SJSA1 (cell line): ENCODE measurements at places on chromosomes 16 and 17. TPM values are rescaled to one million over a fixed set of nuclear protein-coding genes. Genes with fewer than 3 reads are reported as not detected.

GRCh38 chr17:11701911-11702310 lies 103.6 kb downstream of the DNAH9 start:
- no peaks in the 10 kb centered on the region for H3K27me3 ChIP-seq
- no peak for DNase-seq
- no peaks in the 10 kb centered on the region for H3K4me1 ChIP-seq
- H3K4me3 ChIP-seq = no peak overlapping the region

GRCh38 chr16:89386306-89387185 lies 103.8 kb downstream of the ANKRD11 start:
- DNase-seq = no peak
- 0 out of 2 replicates have a peak, but pooled peaks cover 4% of the 10 kb centered on the region for H3K4me1 ChIP-seq
- no peak overlapping the region for H3K27ac ChIP-seq
- no peaks in the 10 kb centered on the region for H3K27me3 ChIP-seq
- peaks cover 5% of the 10 kb centered on the region; the same call in 1 of the 2 replicates for H3K36me3 ChIP-seq

GRCh38 chr17:40356990-40357881 lies 7.3 kb downstream of the GJD3 start:
- H3K27me3 ChIP-seq = no peaks in the 10 kb centered on the region
- no peak overlapping the region for H3K27ac ChIP-seq
- peaks cover 21% of the 10 kb centered on the region for H3K4me1 ChIP-seq
- no peak for DNase-seq
- H3K4me3 ChIP-seq = no peak overlapping the region
- peaks cover 51% of the 10 kb centered on the region for H3K36me3 ChIP-seq

Gene SLC13A5
- not detected in 2 replicates for total RNA-seq

Gene OR1A1
- not detected in 2 replicates for total RNA-seq

- no peak overlapping the region for H3K4me3 ChIP-seq
- H3K36me3 ChIP-seq = no peaks in the 10 kb centered on the region
- H3K27ac ChIP-seq = no peak overlapping the region
- H3K4me1 ChIP-seq = peaks cover 6% of the 10 kb centered on the region
Observed at GRCh38 chr16:85045641-85046471, 18.3 kb downstream of the KIAA0513 start.

GRCh38 chr16:88872650-88873331 lies 6.3 kb upstream of the PABPN1L start:
- no peak overlapping the region for H3K4me3 ChIP-seq
- DNase-seq = no peak
- H3K27me3 ChIP-seq = peaks cover 90% of the 10 kb centered on the region
- peaks cover 11% of the 10 kb centered on the region for H3K4me1 ChIP-seq
- no peak overlapping the region for H3K27ac ChIP-seq

DNA sequence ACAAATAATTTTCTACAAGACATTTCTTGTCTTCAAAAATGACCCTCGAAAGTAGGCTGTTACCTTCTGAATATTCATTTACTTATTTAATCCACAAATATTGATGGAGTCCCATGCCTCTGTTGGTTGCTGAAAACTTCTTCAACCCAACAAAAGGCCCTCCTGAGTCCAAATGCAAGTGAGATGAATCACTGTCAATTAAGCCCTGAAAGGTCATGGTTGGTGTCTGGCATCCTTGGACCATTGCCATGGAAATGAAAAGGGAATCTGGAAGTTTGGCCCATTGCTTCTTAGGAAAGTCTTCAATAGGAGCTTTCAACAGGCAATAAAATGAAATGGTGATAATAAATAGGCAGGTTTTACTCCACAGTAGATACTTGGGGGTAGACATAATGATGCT lies 364.7 kb upstream of the DYNLRB2 start:
- H3K4me3 ChIP-seq = no peak overlapping the region
- H3K27me3 ChIP-seq = no peaks in the 10 kb centered on the region
- no peaks in the 10 kb centered on the region for H3K36me3 ChIP-seq
- peak overlapping the region; percentile 100 for H3K27ac ChIP-seq
- peaks cover 37% of the 10 kb centered on the region for H3K4me1 ChIP-seq
- peak; percentile 60 for DNase-seq

GRCh38 chr17:18956581-18956980 lies 4.6 kb downstream of the SLC5A10 start:
- H3K27ac ChIP-seq = no peak overlapping the region
- H3K4me3 ChIP-seq = no peak overlapping the region
- DNase-seq = no peak
- H3K27me3 ChIP-seq = no peaks in the 10 kb centered on the region
- H3K4me1 ChIP-seq = peaks cover 18% of the 10 kb centered on the region

Gene C16orf96
- total RNA-seq = not detected in 2 replicates

DNA sequence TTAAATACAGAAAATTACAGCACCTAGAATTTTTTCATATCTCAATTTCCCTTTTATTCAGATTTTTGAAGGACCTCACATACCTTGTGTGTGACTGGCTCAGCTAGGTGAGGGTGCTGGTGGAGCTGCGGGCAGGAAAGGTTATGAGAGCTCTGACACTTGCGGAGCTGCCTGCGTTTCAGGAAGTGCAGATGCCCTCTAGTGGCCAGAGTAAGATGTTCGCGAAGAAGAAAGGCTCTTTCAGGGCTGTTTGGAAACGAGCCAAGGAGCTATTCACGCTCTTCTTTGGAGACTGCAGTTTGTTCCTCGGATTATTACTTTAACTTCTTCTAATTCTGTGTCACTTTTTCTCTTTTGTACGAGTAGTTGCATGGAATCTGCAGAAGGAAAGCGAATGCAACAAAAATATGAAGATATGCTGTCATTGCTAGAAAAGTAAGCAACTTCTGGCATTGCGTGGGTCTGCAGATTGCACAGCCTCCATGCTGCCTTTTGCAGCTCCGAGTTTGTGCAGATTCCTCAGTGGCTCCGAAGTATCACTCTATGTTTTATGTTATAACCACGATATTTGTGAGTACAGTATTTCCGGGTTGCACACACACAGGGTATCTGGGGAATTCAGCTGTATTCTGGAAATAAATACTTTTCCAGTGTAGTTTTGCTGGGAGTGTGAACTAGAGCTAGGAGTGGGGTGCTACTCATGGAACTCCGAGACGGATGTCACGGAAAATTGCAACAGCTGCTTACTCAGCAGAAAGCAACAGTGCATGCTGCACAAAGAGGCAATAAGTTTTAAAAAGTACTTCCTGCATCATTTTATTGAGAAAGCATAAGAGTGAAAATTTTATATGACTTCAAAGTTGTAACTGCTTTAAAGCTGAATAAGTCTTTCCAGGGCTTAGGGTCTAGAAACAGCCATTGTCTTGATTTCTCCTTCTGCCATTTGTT lies 46.3 kb downstream of the DNAH9 start:
- no peaks in the 10 kb centered on the region for H3K27me3 ChIP-seq
- H3K36me3 ChIP-seq = no peaks in the 10 kb centered on the region
- H3K4me3 ChIP-seq = no peak overlapping the region
- no peak overlapping the region for H3K27ac ChIP-seq
- H3K4me1 ChIP-seq = no peaks in the 10 kb centered on the region

- H3K4me3 ChIP-seq = no peak overlapping the region
- H3K36me3 ChIP-seq = no peaks in the 10 kb centered on the region
- H3K27ac ChIP-seq = no peak overlapping the region
- DNase-seq = no peak
Observed at GRCh38 chr16:60170196-60170595, 1436.1 kb upstream of the GOT2 start.

DNA sequence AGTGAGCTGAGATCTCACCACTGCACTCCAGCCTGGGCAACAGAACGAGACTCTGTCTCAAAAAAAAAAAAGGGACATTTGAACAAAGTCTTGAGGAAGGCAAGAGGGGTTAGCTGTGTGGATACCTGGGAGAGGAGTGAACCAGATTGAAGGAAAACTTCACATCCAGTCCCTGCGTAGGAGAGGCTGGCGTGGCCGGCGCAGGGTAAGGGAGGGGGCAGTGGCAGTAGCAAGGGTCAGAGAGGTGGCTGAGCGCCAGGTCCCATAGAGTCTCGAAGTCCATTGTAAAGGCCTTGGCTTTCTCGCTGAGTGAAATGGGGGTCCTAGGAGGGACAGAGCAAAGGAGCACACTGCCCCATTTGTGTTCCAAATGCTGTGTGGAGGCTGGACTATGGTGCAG lies 171.8 kb upstream of the WSCD1 start:
- H3K27ac ChIP-seq = no peak overlapping the region
- no peak overlapping the region for H3K4me3 ChIP-seq

DNA sequence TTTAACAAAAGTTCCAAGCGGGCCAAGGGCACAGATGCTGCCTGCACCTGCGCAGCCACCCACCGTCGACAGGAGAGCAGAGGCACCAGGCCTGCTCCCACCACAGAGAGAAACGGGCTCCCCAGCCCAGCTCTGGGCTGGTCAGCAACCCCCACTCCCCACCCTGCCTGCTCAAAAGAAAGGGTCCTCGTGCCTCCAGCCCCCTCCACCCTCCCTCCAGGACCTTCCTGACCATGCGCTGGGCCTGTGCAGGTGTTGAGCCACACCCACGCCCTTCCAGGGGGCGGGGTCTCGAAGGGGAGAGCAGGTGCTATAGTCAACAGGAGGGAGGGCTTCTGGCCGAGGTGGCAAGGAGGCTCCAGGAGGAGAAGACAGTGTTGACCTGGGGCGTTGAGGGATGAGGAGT lies 25.3 kb downstream of the ZNF778 start:
- H3K27ac ChIP-seq = no peak overlapping the region
- peaks cover 14% of the 10 kb centered on the region for H3K27me3 ChIP-seq
- DNase-seq = no peak
- peaks cover 3% of the 10 kb centered on the region; the same call in 1 of the 2 replicates for H3K36me3 ChIP-seq

DNA sequence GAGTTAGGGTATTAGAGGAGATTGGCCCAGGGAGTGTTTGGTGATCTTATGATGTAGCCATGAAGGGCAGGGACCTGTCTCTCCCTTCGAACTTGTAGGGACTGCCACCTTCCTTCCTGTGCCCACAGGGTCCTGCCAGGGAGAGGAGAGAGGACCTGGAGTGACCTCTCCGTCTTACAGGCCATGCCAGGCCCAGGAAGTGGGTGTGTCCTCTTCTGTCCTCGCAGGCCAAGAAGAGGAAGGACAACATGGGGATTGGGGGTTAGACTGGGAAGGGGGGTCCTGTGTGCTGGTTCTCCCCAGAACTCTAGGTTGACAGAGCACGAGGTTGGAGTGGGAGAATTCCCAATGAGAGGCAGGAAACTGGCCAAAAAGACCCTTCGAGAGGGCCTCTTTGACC lies 43.4 kb upstream of the TAC4 start:
- H3K27me3 ChIP-seq = peaks cover 70% of the 10 kb centered on the region
- H3K36me3 ChIP-seq = no peaks in the 10 kb centered on the region
- no peak overlapping the region for H3K27ac ChIP-seq
- DNase-seq = no peak
- H3K4me1 ChIP-seq = no peaks in the 10 kb centered on the region
- H3K4me3 ChIP-seq = no peak overlapping the region

GRCh38 chr16:25224731-25225319 lies 8.1 kb downstream of the AQP8 start:
- H3K27me3 ChIP-seq = no peaks in the 10 kb centered on the region
- no peaks in the 10 kb centered on the region for H3K36me3 ChIP-seq
- no peak overlapping the region for H3K4me3 ChIP-seq
- DNase-seq = no peak
- no peak overlapping the region for H3K27ac ChIP-seq
- no peaks in the 10 kb centered on the region for H3K4me1 ChIP-seq

Gene CCL11
- not detected in 2 replicates for total RNA-seq

- peak overlapping the region; percentile 94 for H3K27ac ChIP-seq
- H3K4me3 ChIP-seq = peak overlapping the region; percentile 98
- H3K36me3 ChIP-seq = peaks cover 23% of the 10 kb centered on the region
- H3K27me3 ChIP-seq = peaks cover 4% of the 10 kb centered on the region; the same call in 1 of the 2 replicates
- DNase-seq = no peak
Observed at GRCh38 chr17:81976332-81977210, 858 bp upstream of the ASPSCR1 start.

DNA sequence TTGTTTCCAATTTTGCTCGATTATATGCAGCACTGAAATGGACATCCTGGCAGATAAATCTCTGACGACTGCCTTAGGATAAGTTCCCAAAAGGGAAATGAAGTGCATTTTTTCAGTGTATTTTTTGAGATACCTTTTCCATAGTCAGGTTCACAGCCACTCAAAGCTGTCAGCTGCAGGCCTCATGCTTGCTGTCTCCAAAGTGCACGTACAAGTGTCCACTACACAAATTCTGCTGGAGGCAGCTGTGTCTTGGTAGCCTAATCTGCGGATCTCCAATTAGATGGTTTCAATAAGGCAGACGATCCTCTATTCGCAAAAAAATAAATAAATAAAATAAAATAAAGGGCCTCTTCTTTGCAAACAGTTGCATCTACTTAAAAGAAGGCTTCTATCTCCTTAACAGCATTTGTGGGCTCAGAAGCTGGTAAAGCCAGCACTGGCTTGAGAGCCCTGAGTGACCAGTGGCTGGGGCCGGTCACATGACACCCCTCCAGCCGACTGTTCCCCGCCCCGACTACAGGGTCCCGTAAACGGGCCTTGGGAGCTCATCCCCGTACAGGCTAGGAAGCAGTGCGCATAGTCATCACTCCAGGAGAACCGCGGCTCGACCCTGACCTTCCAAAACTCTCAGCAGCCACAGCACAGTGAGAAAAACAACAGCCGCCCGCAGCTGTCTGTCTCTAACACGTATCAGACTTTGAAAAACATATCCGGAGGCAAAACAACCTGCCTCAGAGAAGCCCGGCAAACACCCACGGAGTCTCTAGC lies 18.8 kb downstream of the RPH3AL start:
- no peaks in the 10 kb centered on the region for H3K36me3 ChIP-seq
- H3K27me3 ChIP-seq = peaks cover 18% of the 10 kb centered on the region
- H3K27ac ChIP-seq = no peak overlapping the region
- DNase-seq = no peak
- no peak overlapping the region for H3K4me3 ChIP-seq

GRCh38 chr16:30950516-30951065 lies 1.7 kb downstream of the ORAI3 start:
- peaks cover 17% of the 10 kb centered on the region for H3K4me1 ChIP-seq
- H3K36me3 ChIP-seq = peaks cover 7% of the 10 kb centered on the region
- no peak for DNase-seq
- no peak overlapping the region for H3K27ac ChIP-seq
- no peak overlapping the region for H3K4me3 ChIP-seq

Gene ALOXE3
- not detected in 2 replicates for total RNA-seq

- no peak overlapping the region for H3K27ac ChIP-seq
- DNase-seq = no peak
- no peaks in the 10 kb centered on the region for H3K4me1 ChIP-seq
- no peak overlapping the region for H3K4me3 ChIP-seq
Observed at GRCh38 chr17:45994987-45995386, 4.1 kb upstream of the STH start.
